ENCODE measurements at places on chromosomes 6 and 20.

DNA sequence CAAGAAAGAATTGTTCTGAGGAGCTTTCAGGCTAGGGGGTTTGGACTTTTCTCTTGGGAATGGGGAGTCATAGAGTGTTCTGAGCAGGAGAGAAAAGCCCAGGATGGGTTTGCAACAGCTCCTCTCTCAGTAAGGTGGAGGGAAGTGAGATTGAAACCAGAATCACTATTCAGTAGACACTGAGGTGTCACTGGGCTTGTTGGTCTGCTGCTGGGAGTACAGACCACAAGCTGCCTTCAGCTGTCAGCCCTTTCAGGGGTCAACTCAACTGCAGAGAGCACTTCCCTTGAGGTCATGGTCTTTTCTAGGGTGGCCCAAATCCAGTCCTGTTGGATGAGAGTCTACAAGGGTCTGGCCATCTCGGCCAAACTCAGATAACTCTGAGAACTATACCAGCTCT lies 12.9 kb upstream of the FOXA2 start:
- H3K36me3 ChIP-seq, result no peaks in the 10 kb centered on the region
- no peaks in the 10 kb centered on the region for H3K4me1 ChIP-seq
- H3K27me3 ChIP-seq, result no peaks in the 10 kb centered on the region
- no peak overlapping the region for H3K27ac ChIP-seq

- H3K27ac ChIP-seq, result no peak overlapping the region
- no peaks in the 10 kb centered on the region for H3K4me1 ChIP-seq
- DNase-seq, result no peak
- H3K36me3 ChIP-seq, result no peaks in the 10 kb centered on the region
These were observed 168.1 kb upstream of the HDDC2 start for GRCh38 chr6:125469915-125470314.

DNA sequence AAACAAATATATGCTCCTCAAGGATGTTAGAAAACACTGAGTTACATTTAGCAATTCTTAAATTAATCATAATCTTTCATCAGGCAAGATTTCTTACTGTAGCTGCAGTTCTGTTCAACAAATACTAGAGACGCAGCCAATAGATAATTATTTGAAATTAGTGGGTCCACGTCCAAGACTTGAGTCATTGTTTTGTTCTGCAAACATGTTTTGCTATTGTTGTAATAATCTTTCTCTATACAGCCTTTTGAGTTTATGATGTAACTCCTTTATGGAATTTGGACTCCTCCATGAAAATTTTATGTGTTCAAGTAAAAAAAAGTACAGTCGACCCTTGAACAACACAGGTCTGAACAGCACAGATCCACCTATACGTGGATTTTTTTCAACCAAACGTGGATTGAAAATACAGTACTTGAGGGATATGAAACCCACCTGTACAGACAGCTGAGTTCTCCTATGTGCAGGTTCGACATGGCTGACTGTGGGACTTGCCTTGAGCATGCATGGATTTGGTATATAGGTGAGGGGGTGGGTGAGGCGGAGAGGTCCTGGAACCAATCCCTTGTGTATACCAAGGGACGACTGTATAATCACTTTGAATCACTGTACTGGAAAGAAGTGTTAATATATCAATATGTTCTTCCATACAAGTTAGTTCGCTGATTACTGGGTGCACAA lies 41.3 kb upstream of the SLC22A16 start:
- no peak overlapping the region for H3K27ac ChIP-seq
- H3K4me3 ChIP-seq, result no peak overlapping the region
- no peak for DNase-seq
- H3K4me1 ChIP-seq, result no peaks in the 10 kb centered on the region

DNA sequence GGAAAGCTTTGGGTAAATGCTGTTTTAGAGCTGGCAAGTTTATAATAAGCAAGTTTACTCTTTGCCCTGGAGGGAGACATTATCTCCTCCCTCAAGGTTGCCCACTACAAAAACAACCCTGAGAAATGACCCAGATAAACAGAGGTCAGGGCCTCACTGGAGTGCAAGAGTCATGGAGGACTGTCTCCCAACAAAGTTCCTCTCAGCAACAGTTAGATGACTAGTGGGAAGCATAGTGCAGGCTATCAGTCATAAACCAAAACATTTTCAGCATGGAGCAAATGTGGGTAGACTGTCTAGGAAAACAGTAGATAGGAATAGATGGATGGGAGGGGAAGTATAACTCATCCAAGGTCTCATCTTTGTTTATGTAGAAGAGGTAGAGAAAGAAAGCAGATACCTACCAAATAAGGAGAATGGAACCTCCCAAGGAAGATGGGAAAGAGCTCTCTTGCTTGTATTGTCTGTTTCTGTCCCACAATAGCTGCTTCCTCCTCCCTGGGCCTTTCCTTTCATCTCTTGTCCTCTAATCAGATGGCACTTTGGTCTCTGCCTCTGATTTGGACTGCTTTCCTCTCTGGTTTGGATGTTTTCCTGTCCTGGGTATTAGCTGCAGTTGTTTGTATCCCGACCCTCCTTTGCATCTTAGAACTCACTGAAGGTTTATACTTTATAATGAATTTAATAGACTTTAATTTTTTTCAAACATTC lies 95.4 kb downstream of the WASF1 start:
- no peak for DNase-seq
- no peaks in the 10 kb centered on the region for H3K36me3 ChIP-seq
- H3K4me3 ChIP-seq, result no peak overlapping the region
- H3K4me1 ChIP-seq, result no peaks in the 10 kb centered on the region
- peaks cover 5% of the 10 kb centered on the region for H3K27me3 ChIP-seq

DNA sequence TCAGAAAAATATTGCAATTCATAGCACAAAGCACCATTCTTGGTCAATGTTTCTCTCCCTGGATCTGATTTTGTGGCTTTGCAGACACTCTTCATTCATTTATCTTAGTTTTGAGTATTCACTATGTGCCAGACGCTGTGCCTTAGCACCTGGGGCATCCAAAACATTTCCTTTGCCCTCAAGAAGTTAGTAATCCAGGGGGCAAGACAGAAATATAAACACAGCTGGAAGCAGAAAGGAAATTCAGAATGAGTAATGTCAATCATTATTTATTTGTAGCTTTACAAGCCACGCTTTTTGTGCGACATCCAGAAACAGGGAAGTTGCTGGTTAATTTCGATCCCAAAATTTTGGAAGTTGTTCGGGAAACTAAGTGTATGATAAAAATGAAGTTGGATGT lies 71.4 kb downstream of the DNAH8 start:
- DNase-seq, result no peak
- no peaks in the 10 kb centered on the region for H3K4me1 ChIP-seq
- no peak overlapping the region for H3K4me3 ChIP-seq
- H3K36me3 ChIP-seq, result no peaks in the 10 kb centered on the region
- no peak overlapping the region for H3K27ac ChIP-seq
- H3K27me3 ChIP-seq, result peaks cover 32% of the 10 kb centered on the region

DNA sequence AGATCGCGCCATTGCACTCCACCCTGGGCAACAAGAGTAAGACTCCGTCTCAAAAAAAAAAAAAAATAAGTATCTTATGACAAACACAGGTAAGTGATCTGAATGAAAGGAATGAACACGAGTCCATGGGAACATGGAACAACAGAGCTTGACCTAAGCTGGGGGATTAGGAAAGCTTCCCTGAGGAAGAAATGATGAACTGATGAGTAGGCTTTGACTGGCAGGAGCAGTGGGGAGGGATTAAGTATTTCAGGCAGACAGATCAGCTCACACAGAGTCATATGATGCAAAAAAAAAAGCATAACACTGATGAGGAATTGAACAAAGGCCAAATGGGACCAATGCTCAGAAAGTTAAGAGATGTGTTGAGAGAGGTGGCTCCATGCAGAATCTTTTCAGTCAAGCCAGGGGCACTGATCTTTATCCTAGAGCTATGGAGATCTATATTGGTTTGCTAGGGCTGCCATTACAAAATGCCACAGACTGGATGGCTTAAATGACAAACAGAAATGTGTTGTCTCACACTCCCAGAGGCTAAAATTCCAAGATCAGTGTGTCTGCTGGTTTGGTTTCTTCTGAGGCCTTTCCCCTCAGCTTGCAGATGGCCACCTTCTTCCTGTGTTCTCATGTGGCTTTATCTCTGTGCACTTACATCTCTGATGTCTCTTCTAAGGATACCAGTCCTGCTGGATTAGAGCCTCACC lies 85.6 kb downstream of the ANKRD6 start:
- no peaks in the 10 kb centered on the region for H3K4me1 ChIP-seq
- no peak overlapping the region for H3K4me3 ChIP-seq
- H3K36me3 ChIP-seq, result peaks cover 6% of the 10 kb centered on the region
- no peak for DNase-seq
- no peaks in the 10 kb centered on the region for H3K27me3 ChIP-seq
- no peak overlapping the region for H3K27ac ChIP-seq
